Stimulated activated CD4-positive, alpha-beta T cell treated with anti-CD3 and anti-CD28 coated beads, Interleukin-15, amount 100 ng/mL, for 1 hour (primary cell): ENCODE measurements at places on chromosomes 5 and 9.

DNA sequence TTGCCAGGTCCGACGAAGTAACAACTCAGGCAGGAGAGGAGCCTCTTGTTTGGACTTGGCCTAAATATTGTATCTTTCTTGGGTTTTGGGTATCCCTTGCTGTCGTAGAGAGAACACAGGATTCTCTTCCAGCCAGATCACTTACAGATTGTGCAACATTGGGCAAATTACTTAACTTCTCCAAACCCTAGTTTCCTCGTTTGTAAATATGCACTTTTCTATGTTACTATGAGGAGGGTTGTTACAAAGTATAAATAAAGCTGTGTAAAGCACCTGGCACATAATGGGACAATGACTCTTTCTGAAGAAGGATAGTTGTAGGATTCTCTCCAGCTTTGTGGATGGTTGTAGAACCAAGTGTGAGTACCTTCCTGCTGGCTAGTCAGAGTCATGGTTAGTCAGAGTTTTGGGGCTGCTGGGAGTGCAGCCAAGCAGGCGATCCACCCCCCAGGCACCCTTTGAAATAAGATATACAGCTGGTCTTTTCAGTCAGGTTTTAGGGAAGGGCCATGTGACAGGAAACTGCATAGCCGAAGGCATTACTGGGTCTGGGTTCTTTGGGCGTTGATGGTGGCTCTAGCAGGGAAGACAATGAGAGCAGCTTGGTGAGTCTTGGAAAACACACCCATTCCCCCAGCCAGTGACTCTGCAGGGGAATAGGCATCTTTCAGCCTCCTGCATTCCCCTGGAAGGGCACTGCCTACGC lies 49.9 kb upstream of the GDNF start:
- no peak for DNase-seq

DNA sequence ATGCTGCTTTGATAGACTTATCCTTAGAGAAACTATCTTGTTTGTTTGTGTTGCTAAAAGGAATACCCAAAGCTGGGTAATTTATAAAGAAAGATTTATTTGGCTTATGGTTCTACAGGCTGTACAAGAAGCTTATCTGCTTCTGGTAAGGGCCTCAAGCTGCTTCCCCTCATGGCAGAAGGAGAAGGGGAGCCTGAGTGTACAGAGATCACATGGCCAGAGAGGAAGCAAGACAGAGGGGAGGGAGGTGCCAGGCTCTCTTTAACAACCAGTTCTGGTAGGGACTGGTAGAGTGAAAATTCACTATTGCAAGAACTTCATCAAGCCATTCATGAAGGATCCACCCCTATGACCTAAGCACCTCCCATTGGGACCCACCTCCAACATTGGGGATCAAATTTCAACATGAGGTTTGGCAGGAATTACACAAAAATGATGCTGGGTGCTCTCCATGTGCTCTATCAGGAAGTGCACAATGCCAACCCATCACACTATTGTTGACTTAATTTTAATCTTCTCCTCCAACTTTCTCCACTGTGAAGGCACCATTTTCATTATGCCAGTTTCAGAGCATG lies 115.1 kb upstream of the SHB start:
- no peak for DNase-seq

DNA sequence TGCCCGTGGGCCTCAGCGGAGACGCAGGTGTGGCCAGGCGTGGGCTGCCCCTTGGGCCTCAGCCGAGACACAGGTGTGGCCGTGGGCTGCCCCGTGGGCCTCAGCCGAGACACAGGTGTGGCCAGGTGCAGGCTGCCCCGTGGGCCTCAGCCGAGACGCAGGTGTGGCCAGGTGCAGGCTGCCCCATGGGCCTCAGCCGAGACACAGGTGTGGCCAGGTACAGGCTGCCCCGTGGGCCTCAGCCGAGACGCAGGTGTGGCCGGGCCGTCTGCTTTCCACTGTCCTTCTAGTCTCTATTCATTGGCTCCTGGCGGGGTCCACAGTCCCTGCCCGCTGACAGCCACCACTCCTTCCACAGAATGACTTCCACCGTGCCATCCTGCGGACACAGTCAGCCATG lies 56.1 kb downstream of the KCNT1 start:
- DNase-seq: no peak

DNA sequence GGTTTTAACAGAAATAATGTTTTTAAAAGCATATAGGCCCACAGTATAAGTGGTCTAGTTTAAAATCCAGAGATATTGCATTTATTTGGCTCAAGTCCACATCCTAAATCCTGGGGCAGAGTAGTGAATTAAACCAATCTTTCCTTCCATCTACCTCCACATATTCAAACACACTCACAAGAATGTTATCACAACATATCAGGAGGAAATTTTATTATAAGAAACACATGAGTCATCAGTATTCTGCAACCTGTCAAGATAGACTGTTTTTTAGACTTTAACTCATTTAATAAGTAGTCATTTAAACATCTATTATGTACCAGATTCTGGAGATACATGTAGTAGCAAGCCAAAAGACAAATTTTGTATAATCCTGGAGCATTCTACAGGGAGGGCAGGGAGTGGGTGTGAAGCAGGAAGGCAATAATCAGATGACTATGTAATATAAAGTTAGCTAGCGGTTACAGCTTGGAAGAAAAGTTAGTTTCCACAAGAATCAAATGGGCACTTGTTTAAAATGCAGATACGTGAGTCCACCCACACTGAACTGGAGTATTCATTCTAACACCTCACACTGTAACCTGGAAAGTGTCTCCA lies 187.3 kb upstream of the PIK3R1 start:
- DNase-seq: no peak

DNA sequence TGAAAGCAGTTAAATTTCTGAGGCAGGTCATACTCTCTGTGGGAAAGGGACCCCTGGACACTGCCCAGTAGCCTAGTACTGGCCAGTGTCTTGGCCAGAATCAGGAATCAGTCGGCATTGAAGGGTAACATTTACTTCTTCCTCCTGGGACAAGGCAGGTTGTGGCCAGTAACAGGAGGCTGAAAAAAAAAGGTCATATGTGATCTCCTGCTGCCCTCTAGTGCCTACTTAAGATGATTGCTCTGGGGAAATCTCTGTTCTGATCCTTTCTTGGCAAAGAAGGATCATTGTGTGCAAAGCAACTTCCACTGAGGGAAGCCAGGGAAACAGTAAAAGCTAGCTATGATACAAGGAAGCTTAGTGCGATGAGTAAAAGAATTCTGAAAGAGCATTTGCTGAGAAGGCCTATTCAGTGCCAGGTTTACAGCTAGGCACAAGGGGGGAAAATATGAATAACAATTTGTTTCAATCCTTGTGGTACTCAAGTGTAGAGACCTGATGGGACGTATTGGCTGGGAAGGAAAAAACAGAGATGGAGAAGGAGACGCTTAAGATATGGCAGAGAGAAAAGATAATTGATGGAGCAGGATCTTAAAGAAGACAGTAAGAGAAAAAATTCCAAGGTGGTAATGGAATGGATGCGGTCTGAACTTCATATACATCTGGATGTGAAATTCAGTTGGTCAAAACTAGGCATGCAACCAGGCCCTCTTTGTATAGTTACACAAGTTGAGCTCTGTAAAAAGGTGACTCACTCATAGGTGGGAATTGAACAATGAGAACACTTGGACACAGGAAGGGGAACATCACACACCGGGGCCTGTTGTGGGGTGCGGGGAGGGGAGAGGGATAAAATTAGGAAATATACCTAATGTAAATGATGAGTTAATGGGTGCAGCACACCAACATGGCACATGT lies 25.8 kb upstream of the TRIM32 start:
- DNase-seq: no peak

DNA sequence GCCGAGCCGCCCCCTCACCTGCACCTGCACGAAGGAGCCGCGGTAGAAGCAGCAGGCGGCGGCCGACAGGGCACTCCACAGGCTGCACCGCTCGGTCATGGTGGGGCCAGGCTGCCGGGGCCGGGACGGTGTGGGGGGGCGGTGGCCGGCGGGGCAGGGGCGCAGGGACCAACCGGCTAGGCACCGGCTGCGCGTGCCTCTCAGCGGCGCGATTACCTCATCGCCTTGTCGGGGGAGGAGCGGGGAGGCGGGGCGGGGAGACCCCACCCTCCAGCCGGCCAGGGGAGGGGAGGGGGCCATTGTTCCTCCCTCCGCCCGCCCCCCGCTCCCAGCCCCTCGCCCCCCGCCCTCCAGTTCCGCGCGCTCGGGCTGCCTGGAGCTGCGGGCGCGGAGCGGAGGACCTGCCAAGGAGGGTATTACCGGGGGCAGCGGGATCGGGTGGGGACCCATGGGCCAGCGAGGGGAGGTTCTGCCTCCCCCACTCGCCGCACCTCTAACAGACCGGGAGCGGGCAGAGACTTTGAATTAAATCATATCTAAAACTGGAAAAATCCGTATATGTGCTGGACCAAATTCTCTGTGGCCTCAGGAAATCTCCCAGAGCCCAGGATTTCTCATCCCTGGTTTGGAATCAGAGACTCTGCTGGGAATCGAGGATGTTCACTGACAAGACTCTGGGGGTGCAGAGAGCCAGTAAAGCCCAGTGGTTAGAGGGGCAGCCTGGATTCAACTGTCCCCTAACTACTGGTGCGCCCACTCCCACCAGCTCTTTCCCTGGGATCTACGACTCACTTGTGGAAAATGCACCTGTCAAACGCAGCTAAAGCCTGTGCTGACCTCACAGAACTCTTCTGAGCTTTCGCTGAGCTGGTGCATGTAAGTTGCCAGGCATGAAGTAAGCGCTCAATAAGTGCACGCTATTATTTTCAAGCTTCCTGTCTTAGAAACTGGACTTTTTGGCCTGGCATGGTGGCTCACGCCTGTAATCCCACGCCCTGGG lies 20.3 kb upstream of the TOR2A start:
- DNase-seq: no peak

DNA sequence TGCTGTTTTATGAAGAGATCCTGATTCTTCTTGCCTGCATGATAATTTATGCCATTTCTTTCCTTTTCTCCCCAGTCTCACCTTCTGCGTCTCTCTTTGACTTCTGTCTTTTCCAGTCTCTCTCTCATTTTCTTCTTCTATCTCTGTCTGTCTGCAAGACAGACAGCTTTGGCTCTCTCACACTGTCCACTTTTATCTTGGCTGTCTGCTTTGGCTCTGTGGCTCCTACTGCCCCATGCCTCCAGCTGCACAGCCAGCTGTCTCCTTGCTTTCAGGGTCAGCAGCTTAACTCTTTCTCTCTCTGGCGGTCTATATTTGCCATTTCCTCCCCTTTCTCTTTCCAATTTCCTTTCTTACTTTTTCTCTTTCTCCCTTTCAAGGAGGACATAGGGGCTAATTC lies 971.1 kb upstream of the COX7C start:
- DNase-seq: no peak

DNA sequence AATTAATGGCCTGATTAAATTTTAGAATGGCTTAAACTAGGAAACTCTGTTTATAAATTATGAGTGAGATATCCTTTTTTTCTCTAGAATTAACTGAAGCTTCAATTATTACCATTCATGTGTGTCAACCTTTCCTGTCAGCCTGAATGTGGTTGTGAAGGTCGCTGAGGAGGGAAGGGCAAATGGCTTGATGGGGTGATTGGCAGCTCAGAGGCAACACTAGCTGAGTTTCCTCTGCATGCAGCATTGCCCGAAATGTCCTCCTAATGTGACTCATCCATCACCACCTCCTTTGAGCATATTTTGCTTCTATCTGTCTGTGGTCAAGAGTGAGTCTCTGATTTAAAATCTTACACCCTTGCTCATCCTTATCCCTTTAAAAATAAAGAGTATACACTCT lies 281.9 kb downstream of the TENT4A start:
- DNase-seq: no peak

GRCh38 chr9:92600462-92601261 lies 64.9 kb upstream of the ECM2 start:
- no peak for DNase-seq

DNA sequence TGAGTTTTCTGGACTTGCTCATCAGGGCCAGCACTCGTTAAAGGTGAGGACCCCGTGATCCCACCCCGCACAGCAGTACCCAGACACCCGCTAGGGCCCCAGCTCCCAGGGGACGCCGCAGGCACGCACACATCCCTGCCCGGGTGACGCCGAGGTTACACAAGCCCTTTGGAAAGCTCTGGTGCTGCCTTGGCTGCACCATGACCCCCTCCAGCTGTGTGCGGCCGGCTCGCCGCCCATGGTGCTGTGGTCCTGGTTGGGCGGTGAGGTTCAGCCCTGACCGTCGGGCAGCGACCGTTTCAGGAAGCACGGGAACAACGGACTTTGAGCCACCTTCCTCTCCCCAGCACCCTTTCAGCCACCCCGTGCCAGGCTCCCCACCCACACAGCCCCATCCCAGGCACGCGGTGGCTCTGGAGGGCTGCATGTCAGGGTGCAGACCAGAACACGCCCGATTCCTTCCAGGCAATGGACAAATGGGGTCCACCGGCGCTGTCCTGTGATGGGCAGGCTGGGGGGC lies 7.5 kb upstream of the SLC12A7 start:
- DNase-seq: no peak

- no peak for DNase-seq
These were observed 11.0 kb upstream of the HAPLN1 start for GRCh38 chr5:83731638-83732037.

GRCh38 chr9:136902259-136902821 lies 16.0 kb downstream of the TRAF2 start:
- DNase-seq: peak; percentile 74

DNA sequence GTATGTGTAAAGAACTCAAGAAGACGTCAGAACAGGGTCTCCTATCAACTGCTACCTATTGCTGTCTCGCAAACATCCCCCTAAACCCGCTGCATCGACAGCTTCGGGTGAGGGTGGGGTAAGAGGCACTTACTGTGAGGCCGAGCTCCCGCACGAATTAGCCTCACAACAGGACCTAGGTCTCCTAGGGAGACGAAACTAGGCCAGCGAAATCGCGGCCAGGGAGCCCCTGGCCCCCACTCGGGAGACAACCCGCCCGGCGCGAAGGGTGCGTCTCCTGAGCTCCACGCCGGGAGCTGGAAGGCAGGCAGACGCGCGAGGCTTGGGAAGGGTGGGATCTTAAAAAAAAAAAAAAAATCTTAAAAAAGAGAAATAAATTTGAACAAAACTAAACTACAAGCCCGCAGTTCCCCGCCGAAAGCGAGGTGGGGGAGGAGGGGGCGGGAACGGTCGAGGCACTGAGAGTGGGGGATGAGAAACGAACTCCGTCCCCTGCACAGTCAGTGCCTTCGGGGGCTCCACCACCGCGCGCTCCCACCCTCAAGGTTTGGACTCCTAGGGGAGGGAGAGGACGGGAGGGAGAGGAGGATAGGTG lies 33.0 kb upstream of the NFIB start:
- DNase-seq: no peak
